Effector memory CD8-positive, alpha-beta T cell (primary cell): ENCODE measurements at places on chromosomes 4 and X.

- no peaks in the 10 kb centered on the region for H3K36me3 ChIP-seq
- H3K4me1 ChIP-seq = peaks cover 1% of the 10 kb centered on the region
- DNase-seq = no peak
These were observed 58.2 kb downstream of the WDR17 start for GRCh38 chr4:176123710-176124407.

- H3K27me3 ChIP-seq = no peaks in the 10 kb centered on the region
- H3K36me3 ChIP-seq = peaks cover 23% of the 10 kb centered on the region
- H3K4me1 ChIP-seq = peaks cover 42% of the 10 kb centered on the region
- no peak for DNase-seq
These were observed 3.1 kb upstream of the ANTXR2 start for GRCh38 chr4:80075995-80076675.

DNA sequence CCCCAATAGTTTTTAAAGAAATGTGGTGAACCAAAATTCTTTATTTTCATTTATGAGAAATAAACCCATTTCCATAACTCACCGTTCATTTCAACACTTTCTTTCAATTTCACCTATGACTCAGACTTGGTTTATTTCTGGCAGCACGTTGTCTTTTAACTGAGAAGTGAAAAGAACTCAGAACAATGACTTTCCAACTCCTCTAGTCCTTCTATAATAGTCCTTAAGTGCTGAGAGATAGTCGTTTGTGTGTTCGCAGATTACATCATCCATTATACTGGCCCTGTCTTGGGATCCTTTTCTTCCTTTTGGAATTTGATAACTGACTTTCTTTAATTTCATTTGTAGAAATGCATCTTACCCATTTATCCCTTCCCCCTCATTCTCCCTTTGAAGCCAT lies 113.6 kb downstream of the GLUD2 start:
- no peak overlapping the region for H3K4me3 ChIP-seq
- no peaks in the 10 kb centered on the region for H3K4me1 ChIP-seq
- no peak for DNase-seq
- H3K36me3 ChIP-seq = no peaks in the 10 kb centered on the region
- H3K27ac ChIP-seq = no peak overlapping the region
- no peaks in the 10 kb centered on the region for H3K27me3 ChIP-seq

GRCh38 chr4:184416913-184417734 lies 57.2 kb downstream of the IRF2 start:
- peak; percentile 13 for DNase-seq
- peaks cover 59% of the 10 kb centered on the region for H3K4me1 ChIP-seq
- peak overlapping the region; percentile 81 for H3K4me3 ChIP-seq
- peaks cover 30% of the 10 kb centered on the region for H3K36me3 ChIP-seq
- peak overlapping the region; percentile 80 for H3K27ac ChIP-seq
- no peaks in the 10 kb centered on the region for H3K27me3 ChIP-seq

- no peak for DNase-seq
- peak overlapping the region; percentile 15 for H3K4me3 ChIP-seq
- no peaks in the 10 kb centered on the region for H3K27me3 ChIP-seq
- peaks cover 43% of the 10 kb centered on the region for H3K36me3 ChIP-seq
- peaks cover 19% of the 10 kb centered on the region for H3K4me1 ChIP-seq
- H3K27ac ChIP-seq = peak overlapping the region; percentile 66
These were observed 4.3 kb downstream of the GNL3L start for GRCh38 chrX:54534271-54534670.

DNA sequence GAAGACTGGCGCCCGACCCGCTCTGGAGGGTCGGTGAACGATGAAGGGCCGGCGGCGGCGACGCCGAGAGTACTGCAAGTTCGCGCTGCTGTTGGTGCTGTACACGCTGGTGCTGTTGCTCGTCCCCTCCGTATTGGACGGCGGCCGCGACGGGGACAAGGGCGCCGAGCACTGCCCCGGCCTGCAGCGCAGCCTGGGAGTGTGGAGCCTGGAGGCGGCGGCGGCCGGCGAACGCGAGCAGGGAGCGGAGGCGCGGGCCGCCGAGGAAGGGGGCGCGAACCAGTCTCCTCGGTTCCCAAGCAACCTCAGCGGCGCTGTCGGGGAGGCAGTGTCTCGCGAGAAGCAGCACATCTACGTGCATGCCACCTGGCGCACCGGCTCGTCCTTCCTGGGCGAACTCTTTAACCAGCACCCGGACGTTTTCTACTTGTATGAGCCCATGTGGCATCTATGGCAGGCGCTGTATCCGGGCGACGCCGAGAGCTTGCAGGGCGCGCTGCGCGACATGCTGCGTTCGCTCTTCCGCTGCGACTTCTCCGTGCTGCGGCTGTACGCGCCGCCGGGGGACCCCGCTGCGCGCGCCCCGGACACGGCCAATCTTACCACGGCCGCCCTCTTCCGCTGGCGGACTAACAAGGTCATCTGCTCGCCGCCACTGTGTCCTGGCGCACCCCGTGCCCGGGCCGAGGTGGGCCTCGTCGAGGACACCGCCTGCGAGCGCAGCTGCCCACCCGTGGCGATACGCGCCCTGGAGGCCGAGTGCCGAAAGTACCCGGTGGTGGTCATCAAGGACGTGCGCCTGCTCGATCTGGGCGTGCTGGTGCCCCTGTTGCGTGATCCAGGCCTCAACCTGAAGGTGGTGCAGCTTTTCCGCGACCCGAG lies 568 bp downstream of the CHST7 start:
- peak; percentile 59 for DNase-seq
- peak overlapping the region; percentile 74 for H3K4me3 ChIP-seq
- H3K27me3 ChIP-seq = no peaks in the 10 kb centered on the region
- peaks cover 36% of the 10 kb centered on the region for H3K4me1 ChIP-seq
- no peaks in the 10 kb centered on the region for H3K36me3 ChIP-seq

DNA sequence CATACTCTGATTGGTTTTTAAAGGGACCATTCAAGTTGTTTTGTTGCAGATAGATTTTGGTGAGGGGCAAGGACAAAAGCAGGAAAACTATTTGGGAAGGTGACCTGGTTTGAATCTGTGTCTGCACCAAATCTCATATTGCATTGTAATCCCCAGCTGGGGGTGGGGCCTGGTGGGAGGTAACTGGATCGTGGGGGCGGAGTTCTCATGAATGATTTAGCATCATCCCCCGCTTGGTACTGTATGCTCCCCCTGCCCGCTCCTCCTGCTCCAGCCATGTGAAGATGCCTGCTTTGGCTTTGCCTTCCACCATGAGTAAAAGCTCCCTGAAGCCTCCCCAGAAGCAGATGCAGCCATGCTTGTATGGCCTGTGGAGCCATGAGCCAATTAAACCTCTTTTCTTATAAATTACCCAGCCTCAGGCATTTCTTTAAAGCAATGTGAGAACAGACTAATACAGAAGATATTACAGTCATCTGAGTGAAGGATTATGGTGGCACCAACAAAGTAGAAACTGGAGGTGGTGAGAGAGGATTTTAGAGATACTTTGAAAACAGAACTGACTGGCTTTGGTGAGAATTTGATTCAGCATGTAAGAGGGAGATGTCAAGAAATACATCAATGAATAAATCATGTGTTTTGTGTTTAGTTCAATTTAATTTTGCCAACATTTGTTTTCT lies 14.4 kb downstream of the IL21 start:
- no peaks in the 10 kb centered on the region for H3K4me1 ChIP-seq
- no peak overlapping the region for H3K4me3 ChIP-seq
- no peak overlapping the region for H3K27ac ChIP-seq
- peaks cover 5% of the 10 kb centered on the region for H3K27me3 ChIP-seq
- no peaks in the 10 kb centered on the region for H3K36me3 ChIP-seq

DNA sequence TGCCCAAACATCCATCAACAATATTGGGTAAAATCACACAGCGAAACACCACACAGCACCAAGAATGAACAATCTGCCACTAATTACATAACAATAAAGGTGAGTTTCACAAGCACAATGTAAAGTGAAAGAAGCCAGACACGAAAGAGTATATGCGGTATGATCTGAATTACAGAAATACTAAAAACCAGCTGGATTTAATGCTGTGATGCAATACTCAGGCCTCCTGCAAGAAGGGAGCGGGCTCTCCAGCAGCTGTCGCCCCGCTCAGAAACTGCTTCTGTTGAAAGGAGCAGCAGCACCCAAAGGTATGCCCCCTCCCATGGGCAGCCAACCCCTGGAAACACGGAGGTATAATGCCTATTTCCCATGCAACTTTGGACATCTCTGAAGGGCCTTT lies 77.0 kb downstream of the PAPSS1 start:
- peaks cover 3% of the 10 kb centered on the region for H3K4me1 ChIP-seq
- no peak for DNase-seq
- H3K4me3 ChIP-seq = no peak overlapping the region
- H3K27ac ChIP-seq = no peak overlapping the region
- no peaks in the 10 kb centered on the region for H3K27me3 ChIP-seq

DNA sequence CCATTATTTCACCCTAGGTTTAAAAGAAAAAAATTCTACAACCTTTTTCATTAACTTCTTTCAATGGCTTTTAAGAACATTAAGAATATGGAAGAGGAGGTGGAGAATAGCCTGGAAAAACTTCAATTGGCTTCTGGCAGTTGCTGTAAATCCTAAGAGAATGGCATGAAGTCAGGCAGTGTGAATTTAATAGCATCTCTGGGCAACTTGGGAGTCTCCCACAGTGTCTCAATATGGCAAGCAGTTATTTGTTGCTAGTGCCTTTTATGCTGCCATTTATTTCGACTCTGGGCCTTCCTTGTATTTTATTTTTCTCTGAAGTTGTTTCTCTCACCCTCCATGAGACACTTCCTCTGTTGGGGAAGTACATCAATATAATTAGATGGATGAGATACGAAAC lies 322.1 kb downstream of the CBLL2 start:
- H3K4me1 ChIP-seq = no peaks in the 10 kb centered on the region
- DNase-seq = no peak
- H3K4me3 ChIP-seq = no peak overlapping the region
- no peaks in the 10 kb centered on the region for H3K27me3 ChIP-seq
- H3K27ac ChIP-seq = no peak overlapping the region
- H3K36me3 ChIP-seq = no peaks in the 10 kb centered on the region

DNA sequence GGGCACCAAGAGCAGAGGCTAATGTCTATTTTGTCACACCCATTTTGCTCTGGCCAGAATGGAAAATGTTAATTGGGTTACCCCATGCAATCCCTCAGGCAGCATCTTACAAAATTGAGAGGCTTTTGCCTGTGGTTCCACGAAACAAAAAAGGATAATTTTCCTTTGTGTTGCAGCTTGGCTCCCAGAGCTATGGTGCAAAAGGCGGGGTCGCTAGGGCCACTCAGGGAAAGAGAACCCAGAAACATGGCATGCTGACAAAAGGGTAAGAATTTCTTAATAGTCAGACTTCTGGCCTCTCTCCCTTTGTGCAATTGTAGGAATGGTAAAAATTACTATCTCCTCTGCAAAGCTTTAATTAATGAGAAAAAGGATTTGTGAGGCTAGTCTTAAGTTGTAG lies 119.6 kb upstream of the BANK1 start:
- no peaks in the 10 kb centered on the region for H3K4me1 ChIP-seq
- no peaks in the 10 kb centered on the region for H3K36me3 ChIP-seq
- peaks cover 7% of the 10 kb centered on the region for H3K27me3 ChIP-seq
- H3K27ac ChIP-seq = no peak overlapping the region
- no peak overlapping the region for H3K4me3 ChIP-seq
- DNase-seq = no peak

DNA sequence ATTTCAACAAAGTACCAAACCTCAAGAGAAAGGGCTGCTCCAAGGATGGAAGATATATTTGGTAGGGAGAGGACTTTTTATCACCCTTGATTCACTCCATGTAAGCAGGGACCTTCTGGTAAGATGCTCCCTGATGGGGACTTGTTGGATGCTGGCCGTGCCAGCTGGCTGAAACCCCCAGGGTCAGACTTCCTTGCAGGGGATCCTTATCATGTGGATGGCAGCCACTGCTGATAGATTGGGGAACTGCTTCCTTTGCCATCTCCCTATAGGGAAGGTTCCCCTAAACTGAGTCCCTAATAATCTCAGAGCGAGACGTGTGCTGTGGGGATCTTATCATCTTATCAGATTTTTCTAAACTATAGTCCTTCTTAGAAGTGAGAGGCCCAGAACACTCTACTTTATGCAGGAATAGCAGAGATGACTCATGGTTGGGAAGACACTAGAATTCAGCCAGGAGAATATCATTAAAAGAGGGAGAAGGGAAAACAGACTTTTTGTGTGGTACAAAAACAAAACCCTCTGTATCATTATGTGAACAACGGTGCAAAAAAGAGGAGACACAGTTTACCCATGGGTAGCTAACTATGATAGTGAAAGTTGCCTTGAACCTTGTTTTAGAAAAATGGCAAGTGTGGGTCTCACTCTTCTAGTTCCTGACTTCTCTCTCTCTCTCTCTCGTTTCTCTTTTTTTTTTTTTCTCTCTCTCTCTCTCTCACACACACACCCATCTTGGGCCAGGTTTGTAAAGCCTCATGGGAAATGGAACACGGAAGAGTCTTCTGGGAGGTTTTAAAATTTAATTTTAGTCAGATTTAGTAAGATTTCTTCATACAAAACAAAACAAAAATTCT lies 16.1 kb downstream of the RHOH start:
- peaks cover 74% of the 10 kb centered on the region for H3K4me1 ChIP-seq
- H3K4me3 ChIP-seq = peak overlapping the region; percentile 82
- H3K27me3 ChIP-seq = no peaks in the 10 kb centered on the region
- H3K27ac ChIP-seq = peak overlapping the region; percentile 97
- peaks cover 93% of the 10 kb centered on the region for H3K36me3 ChIP-seq

DNA sequence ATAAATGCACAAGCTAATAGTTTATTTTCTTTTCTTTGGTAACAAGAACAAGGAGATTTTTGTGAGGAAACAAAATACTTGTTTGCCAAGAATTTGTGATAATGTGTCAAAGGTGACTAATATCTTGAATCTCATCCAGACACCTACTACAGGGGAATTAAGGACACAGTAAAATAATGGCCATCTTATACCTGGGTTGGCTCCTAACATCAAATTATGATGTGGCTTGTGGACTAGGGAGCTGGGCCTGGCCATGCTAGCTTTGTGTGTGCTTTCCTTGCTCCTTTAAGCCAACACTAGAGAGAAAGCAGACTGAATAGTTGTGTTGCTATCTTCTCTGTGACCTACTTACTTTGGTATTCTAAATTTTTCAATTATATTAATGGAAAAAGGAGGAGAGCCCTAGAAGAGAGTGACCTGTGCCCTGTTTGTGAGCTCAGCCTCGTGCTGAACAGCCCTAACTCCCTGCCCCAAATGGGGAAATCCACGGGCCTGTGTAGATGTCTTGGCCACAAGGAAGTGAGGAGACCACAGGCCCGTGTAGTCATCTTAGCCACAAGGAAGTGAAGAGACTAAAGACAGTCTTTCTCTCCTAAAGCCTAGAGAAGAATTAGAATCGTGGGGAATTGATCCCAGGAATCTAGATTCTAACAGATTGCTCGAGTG lies 23.3 kb downstream of the ARHGAP24 start:
- no peak overlapping the region for H3K4me3 ChIP-seq
- no peaks in the 10 kb centered on the region for H3K27me3 ChIP-seq
- no peak overlapping the region for H3K27ac ChIP-seq
- no peak for DNase-seq
